ENCODE measurements at places on chromosomes 1 and 21. TPM values are rescaled to one million over a fixed set of nuclear protein-coding genes. Genes with fewer than 3 reads are reported as not detected.

DNA sequence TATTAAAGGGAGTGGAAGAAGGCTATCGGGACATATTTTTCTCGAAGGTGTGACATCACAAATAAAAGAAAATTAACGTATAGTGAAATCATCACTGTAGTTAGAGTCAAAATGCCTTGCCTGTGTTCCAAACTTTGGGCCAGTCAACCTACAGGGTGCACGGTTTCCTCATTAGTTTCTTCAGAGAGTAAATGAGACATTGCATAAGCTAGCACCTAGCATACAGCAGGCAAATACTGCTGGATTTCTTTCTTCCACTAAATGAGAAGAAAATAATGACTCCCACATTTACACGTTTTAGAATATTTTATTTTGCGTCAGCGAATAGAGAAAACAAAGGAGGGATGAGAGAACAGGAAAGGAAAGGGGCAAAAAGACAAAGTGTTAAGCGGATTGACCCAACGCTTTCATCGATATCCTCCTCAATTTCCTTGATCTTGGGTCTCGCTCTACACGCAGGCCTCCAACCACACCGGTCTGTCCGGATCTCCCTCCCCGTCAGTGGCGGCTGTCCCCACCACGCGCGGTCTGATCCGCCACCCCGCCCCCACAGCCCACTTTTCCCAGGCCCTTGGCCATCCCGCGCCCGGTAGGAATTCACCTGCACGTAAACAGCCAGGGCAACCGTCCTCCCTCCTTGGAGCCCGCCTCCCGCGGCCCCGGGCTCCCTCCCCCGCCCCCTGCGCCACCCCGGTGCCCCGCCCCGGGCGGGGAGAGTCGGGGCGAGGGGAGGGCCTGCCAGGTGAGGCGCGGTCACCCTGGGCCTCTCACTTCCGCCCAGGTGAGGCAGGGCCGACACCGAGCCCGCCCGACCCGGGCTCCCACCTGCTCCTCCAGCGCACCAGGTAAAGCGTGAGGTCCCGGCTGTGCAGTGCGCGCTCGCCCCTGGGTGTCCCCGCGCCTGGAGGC lies at the start of gene PATJ:
Gene PATJ, plus strand, starts transcription at position 770 of the 909 bp plus-strand sequence. CDS start 20,413 bp downstream, outside the sequence.
- peak; percentile 92 for DNase-seq

DNA sequence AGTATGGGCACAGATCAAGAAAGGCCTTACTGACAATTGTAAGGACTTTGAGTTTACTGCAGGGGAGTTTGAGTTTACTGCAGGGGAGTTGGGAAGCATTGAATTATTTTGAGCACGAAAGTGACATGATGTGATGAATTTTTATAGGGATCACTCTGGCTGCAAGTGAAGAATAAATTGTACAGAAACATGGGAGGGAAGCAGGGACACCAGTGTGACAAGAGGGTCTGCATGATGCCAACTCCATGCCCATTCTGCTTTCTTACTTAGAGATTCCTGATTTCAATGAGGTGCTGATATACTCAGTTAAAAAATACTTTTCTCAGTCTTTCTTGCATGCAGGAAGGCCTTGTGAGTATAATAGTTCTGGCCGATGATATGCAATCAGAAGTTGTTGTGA lies 234.4 kb downstream of the CENPF start:
- DNase-seq: no peak

DNA sequence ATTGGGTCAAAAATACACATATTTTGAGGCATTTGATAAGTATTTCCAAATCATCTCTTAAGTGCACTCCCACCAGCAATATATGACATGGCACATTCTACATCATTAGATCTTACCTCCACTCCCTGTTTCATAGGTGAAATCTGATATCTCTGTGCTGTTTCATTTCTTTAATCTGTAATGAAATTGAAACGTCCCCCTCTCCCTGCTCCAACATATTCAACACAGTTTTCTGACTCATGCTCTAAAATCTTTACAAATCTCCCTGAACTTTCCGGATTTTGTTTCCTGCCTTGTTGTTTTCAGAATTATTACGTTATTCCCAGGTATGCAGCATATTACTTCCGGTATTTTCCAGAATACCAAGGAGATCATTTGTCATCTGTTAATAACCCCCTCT lies 66.1 kb upstream of the AKT3 start:
- DNase-seq: no peak

DNA sequence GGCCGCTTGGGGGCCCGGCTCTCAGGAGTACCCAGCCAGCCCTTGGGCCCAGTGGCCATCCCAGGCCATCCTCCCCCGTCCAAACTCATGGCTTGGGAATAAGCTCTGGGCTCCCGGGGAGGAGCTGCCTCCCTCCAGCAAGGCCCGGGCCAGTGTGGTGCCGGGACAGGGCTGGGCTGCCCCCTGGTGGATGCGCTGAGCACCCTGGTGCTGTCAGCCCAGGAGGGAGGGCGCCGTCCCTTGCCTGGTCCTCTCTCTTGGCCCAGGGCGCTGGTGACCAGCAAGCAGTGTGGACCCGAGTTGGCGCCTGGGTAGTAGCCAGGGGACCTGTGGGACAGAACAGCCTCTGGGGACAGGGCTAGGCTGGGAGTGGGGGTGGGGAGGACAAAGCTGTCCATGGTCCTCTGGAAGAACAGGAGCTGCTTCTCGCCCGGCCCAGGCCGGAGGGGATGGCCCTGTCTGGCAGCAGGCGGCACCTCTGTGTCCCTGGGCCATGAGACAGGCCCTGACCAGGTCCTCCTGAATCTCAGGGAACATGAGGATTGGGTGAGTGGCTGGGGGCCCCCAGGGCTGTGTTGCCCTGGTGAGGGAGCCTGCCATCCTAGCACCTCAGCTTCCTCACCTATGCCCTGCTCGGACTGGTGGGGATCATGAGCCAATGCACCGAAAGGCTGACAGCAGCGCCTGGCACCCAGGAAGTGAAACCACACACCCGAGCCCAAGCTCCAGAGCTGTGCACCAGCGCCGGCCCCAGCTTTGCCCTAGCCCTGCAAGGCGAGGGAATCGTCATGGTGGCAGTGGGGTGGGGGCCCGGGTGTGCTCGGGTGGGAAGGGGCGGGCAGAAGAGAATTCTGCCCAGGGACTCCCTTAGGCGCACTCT lies 9.4 kb downstream of the MORN1 start:
- DNase-seq: peak; percentile 79

Gene BTBD8
- 14.8 TPM for total RNA-seq

Gene TLCD4
- total RNA-seq: 12.6 TPM

- no peak for DNase-seq
Measured at GRCh38 chr1:8473891-8474300, 156.0 kb downstream of the SLC45A1 start.

Gene KCNJ9
- total RNA-seq: not detected

Gene VSIG8
- 0.11 TPM for total RNA-seq

Gene NR1I3
- not detected for total RNA-seq

Gene YY1AP1
- total RNA-seq: 124 TPM

GRCh38 chr1:37437087-37437486 lies 37.3 kb upstream of the ZC3H12A start:
- DNase-seq: no peak

All from thyroid gland (tissue), 4 donors.